ENCODE measurements at places on chromosomes 12 and 14.
A peak's percentile ranks its signal among the peaks of the same experiment; 100 is the strongest.

DNA sequence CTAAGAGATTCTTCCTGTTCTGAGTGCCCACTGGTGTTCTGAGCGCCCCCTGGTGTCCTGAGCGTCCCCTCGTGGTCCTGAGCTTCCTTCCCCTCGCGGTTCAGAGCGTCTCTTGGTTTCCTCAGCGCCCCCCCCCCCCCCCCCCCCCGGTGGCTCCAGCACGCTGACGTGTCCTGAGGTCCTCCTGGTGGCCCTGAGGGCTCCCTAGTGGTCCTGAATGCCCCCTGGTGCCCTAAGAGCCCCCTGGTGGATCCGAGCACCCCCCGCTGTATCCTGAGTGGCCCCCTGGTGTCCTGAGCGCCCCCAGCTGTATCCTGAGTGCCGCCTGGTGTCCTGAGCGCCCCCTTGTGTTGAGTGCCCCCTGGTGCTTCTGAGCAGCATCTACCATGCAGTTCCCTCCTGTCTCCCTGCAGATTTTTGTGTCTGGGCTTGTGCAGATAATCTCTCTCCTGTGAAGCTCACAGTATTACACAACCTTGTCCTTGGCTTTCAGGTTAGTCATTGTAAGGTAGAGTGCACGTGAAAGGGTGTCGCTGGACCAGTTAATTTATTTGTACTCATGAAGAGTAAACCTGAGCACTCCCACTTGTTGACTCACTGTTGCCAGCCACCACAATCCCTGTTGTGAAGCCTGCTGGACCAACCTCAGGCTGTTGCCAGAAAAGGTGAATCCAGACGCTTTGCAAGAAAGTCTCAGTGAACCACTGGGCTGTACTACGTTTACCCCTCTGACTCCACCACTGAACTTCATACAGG, 1168.4 kb downstream of the TMEM121 start:
- DNase-seq = peak; percentile 22
- no peak overlapping the region for H3K27ac ChIP-seq
- H3K27me3 ChIP-seq = no peaks in the 10 kb centered on the region
- H3K36me3 ChIP-seq = no peaks in the 10 kb centered on the region

GRCh38 chr12:120874547-120875245, 29.5 kb downstream of the SPPL3 start:
- H3K27me3 ChIP-seq = no peaks in the 10 kb centered on the region
- peaks cover 5% of the 10 kb centered on the region for H3K4me1 ChIP-seq
- H3K4me3 ChIP-seq = no peak overlapping the region
- no peaks in the 10 kb centered on the region for H3K36me3 ChIP-seq
- H3K27ac ChIP-seq = no peak overlapping the region

GRCh38 chr12:68808388-68809189, 612 bp downstream of the MDM2 start:
- no peaks in the 10 kb centered on the region for H3K4me1 ChIP-seq
- peak; percentile 28 for DNase-seq
- peak overlapping the region; percentile 94 for H3K4me3 ChIP-seq
- peak overlapping the region; percentile 92 for H3K27ac ChIP-seq
- H3K27me3 ChIP-seq = no peaks in the 10 kb centered on the region
- H3K36me3 ChIP-seq = no peaks in the 10 kb centered on the region

GRCh38 chr12:51926064-51926632, 18.8 kb downstream of the ACVRL1 start:
- no peak overlapping the region for H3K27ac ChIP-seq
- no peaks in the 10 kb centered on the region for H3K27me3 ChIP-seq
- H3K36me3 ChIP-seq = no peaks in the 10 kb centered on the region
- no peak overlapping the region for H3K4me3 ChIP-seq
- DNase-seq = no peak

- DNase-seq = no peak
- H3K4me1 ChIP-seq = peaks cover 18% of the 10 kb centered on the region
- H3K4me3 ChIP-seq = peak overlapping the region; percentile 91
- H3K36me3 ChIP-seq = peaks cover 8% of the 10 kb centered on the region
- peak overlapping the region; percentile 90 for H3K27ac ChIP-seq
- no peaks in the 10 kb centered on the region for H3K27me3 ChIP-seq
Measured at GRCh38 chr12:9649532-9649940, 20.0 kb upstream of the CLEC2D start.

DNA sequence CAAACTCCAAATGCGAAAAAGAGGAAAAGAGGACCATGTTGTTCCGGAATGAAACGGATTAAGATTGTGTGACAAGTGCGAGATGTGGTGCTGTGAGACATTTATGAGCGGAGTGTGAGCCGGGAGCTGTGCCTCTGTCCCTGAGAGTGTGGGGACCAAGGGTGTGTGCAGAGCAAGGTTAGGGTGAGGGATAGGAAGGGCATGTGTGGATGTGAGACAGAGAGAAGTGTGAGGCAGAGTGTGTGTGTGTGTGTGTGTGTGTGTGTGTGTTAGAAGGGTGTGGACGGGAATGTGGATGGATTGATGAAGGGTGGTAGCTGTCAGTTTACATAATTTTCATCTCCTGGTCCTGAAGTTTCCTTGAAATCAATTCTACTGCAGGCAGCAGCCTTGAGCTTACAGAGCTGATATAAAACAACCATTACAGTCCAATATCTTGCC, 4.3 kb upstream of the OTX2 start:
- no peak for DNase-seq
- no peak overlapping the region for H3K27ac ChIP-seq
- peaks cover 18% of the 10 kb centered on the region for H3K27me3 ChIP-seq
- no peak overlapping the region for H3K4me3 ChIP-seq
- H3K36me3 ChIP-seq = no peaks in the 10 kb centered on the region

DNA sequence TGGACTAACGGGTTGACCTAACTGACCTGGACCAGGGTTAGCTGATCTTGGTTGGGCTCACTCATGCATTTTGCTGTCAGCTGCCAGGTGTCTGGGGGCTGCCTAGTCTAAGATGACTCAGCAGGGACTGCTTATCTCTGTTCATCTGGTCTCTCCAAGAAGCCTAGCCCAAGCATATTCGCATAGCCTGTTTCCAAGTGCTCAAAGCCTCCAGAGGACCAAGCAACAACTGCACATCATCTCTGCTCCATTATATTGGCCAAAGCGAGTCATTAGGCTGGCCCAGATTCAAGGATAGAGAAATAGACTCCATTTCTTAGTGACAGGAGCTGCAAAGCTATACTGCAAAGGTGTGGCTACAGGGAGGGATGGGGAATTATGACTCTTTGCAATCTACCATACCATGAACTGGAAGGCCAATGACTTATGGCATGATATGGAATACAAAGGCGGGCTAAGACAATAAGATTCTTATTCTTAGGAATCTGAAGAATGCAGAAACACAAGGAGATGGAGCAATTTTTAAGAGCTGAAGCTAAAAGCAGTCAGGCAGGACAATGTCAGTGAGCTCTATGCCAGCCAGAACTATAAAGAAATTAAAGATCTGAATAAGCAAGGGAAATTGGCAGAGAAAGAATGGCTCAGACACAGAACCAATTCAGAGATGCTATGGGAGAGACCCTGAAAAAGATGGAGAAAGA, 194.6 kb upstream of the FSCB start:
- H3K27me3 ChIP-seq = no peaks in the 10 kb centered on the region
- no peak overlapping the region for H3K4me3 ChIP-seq
- no peaks in the 10 kb centered on the region for H3K36me3 ChIP-seq
- H3K27ac ChIP-seq = no peak overlapping the region
- DNase-seq = no peak

DNA sequence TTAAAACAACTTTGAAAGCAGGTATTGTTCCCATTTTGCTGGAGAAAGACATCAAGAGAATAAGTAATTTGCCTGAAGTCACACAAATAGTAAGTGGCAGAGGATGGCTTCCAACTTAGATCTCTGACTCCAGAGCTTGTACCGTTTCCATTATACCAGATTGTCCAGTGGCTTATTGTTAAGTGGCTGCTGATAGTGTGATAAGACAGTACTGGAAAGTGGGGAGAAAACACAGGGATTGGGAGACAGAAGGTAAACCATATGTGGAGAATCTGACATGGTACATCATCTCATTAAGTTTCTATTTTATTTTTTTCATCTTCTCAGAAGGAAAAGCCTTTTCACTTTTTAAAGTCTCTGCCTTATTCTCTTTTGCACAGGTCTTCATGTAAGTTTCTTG, 108.5 kb downstream of the SRGAP1 start:
- no peaks in the 10 kb centered on the region for H3K27me3 ChIP-seq
- no peaks in the 10 kb centered on the region for H3K36me3 ChIP-seq
- no peak overlapping the region for H3K4me3 ChIP-seq
- no peak overlapping the region for H3K27ac ChIP-seq
- DNase-seq = no peak

Data from effector memory CD4-positive, alpha-beta T cell (primary cell).